Urinary bladder (tissue), 4 donors: ENCODE measurements at places on chromosomes 2 and 18. TPM values are rescaled to one million over a fixed set of nuclear protein-coding genes. Genes with fewer than 3 reads are reported as not detected.

The HOXD9 gene
- 2.9 TPM for total RNA-seq

The MAP3K19 gene
- not detected for total RNA-seq

The LRRC30 gene
- 0.32 TPM for total RNA-seq

The ABCG5 gene
- total RNA-seq = not detected

The SERTAD2 gene
- total RNA-seq = 14.6 TPM

The SP140 gene
- 1.8 TPM for total RNA-seq

The YPEL5 gene
- total RNA-seq = 106 TPM

The KCNS3 gene
- total RNA-seq = 14.9 TPM

The LYPD6 gene
- total RNA-seq = 16.9 TPM

The CD8B gene
- total RNA-seq = not detected

The RAB11FIP5 gene
- total RNA-seq = 13.4 TPM

The CCDC150 gene
- total RNA-seq = 9.8 TPM

The ERICH2 gene
- total RNA-seq = not detected

The MFF gene
- 126 TPM for total RNA-seq

The SP5 gene
- total RNA-seq = 0.42 TPM

The SPATS2L gene
- 128 TPM for total RNA-seq

The CNDP1 gene
- 0.16 TPM for total RNA-seq

The PFN4 gene
- 1.4 TPM for total RNA-seq

The PLA2R1 gene
- total RNA-seq = 17.9 TPM

The TLX2 gene
- total RNA-seq = 0.63 TPM

The M1AP gene
- total RNA-seq = 0.21 TPM

The ACTG2 gene
- total RNA-seq = 637 TPM

The ZNF532 gene
- 105 TPM for total RNA-seq

The ZAP70 gene
- total RNA-seq = 1.9 TPM

The MROH2A gene
- 0.32 TPM for total RNA-seq

The FOXD4L1 gene
- total RNA-seq = not detected

The ITSN2 gene
- total RNA-seq = 61.3 TPM

The UPP2 gene
- total RNA-seq = 0.16 TPM

The TUBA4B gene
- not detected for total RNA-seq

The ALK gene
- 1.0 TPM for total RNA-seq

The RTP5 gene
- total RNA-seq = not detected

The TMEFF2 gene
- total RNA-seq = 4.7 TPM

The ZDBF2 gene
- total RNA-seq = 30.4 TPM

The GKN2 gene
- not detected for total RNA-seq

The BARD1 gene
- 74.2 TPM for total RNA-seq

The AMER3 gene
- 0.42 TPM for total RNA-seq

The NTSR2 gene
- not detected for total RNA-seq

The MYL1 gene
- total RNA-seq = 202 TPM

The OTOS gene
- not detected for total RNA-seq

The UGT1A10 gene
- not detected for total RNA-seq

The PKDCC gene
- total RNA-seq = 172 TPM

The GNAL gene
- total RNA-seq = 6.1 TPM

The MRPS9 gene
- 23.9 TPM for total RNA-seq

The NR4A2 gene
- total RNA-seq = 2.9 TPM

The NIF3L1 gene
- total RNA-seq = 31.6 TPM

The HOXD4 gene
- total RNA-seq = 4.0 TPM

The MTIF2 gene
- 26.9 TPM for total RNA-seq
